Activated CD8-positive, alpha-beta memory T cell treated with anti-CD3 and anti-CD28 coated beads for 48 hours (primary cell): ENCODE measurements at places on chromosomes 16 and 17.

DNA sequence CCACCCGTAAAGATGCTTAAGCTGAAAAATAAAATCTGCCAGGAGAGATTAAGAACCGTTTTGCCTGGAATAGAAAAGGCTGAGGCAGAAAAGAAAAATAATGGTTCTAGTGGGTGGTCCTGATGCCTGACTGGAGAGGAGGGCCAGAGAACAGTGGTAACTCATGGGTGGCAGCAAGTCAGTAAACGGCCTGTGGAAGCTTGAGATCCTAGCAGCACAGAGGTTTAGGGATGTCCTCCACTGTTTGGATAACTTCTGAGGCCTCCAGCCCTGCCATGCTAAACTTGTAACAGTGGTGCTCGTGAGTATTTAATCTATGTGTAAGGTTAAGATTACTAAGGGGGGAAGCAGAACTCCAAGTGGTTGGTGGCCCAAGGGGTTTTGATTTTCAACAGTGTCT lies 21.2 kb upstream of the PHAF1 start:
- DNase-seq = no peak

GRCh38 chr17:75398279-75398678 lies 7.2 kb downstream of the GRB2 start:
- DNase-seq = no peak

DNA sequence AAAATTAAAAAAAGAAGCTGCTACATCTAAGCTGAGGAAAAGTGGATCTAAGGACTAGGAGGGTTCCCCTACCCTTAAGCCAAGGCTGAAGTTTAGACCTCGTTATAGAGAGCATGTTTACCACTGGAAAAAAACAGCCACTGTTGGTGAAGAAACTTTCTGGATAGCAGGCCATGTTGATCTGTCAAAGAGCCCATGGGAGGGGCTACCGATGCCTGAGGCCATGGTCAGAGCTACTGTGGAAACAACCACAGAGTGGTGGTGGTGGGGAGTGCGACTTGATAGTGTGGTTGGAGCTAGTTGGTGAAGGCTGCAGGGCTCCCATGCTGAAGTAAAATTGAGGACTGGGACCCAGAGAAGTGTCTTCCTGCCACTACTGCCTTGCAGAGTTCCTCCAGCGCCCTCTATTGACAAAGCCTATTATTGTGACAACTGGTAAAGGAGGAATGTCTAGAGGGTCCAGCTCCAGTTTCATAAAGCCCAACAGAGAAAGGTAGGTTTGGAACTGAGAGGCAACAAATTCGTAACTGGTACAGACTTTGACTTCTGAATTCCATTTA lies 12.7 kb upstream of the FAM20A start:
- DNase-seq = peak; percentile 19

- DNase-seq = no peak
Measured at GRCh38 chr16:57870753-57871454, 68.6 kb upstream of the KIFC3 start.

DNA sequence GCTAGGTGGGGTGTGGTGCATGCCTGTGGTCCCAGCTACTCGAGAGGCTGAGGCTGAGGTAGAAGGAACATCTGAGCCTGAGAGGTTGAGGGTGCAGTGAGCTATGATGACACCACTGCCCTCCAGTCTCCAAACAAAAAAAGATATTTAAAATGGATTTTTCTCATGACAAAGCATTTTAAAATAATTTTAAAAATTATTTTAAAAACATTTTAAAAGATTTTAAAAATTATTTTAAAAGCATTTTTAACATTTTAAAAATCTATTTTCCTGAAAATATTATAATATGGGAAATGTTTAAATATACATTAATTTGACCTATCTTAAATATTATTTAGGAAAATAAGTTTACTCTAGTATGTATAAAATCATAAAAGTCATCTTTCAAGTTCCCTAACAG lies 26.8 kb downstream of the MED13 start:
- no peak for DNase-seq

GRCh38 chr17:43405861-43406260 lies 7.1 kb downstream of the ARL4D start:
- DNase-seq = no peak

DNA sequence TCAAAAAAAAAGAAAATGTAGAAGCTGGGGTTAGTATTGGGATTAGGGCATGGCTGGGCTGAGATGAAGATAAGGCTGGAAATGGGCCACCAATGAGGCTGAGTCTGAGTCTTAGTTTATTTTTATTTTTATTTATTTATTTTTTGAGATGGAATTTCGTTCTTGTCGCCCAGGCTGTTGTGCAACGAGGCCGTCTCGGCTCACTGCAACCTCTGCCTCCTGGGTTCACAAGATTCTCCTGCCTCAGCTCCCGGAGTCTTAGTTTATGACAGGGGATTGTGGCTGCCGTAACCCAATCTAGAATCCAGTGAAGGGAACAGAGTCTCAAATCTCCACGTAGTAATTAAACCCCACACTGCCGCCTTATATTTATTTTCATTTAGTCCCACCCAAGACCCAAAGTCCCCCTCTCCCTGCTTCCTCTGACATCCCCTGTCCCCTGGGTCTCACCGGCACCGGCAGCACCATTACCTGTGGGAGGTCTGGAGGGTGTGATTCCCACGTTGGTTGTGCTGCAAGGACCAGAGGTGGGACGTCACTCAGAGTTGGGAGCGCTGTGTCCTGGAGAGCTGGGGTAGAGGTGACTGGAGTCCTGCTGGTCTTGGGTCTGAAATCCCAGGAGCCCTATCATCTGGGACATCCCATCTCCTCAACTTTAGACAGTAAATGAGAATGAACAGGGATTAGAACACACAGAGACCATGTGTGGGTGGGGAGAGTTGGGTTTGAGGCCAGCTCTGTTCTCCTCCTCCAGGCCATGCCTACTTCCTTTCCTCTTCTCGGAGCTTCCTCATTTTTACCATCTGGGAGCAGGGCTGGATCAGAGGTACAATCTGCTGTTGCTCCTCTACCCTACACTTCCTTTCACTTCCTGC lies at the start of gene CLEC10A:
CLEC10A (minus strand) TSS at position 671 of the 875 bp plus-strand sequence. CDS start 1,439 bp downstream, outside the sequence.
- no peak for DNase-seq

GRCh38 chr16:66441586-66442375 lies 14.7 kb downstream of the BEAN1 start:
- no peak for DNase-seq

- DNase-seq = no peak
Measured at GRCh38 chr17:28528327-28529012, 22.3 kb downstream of the FOXN1 start.

DNA sequence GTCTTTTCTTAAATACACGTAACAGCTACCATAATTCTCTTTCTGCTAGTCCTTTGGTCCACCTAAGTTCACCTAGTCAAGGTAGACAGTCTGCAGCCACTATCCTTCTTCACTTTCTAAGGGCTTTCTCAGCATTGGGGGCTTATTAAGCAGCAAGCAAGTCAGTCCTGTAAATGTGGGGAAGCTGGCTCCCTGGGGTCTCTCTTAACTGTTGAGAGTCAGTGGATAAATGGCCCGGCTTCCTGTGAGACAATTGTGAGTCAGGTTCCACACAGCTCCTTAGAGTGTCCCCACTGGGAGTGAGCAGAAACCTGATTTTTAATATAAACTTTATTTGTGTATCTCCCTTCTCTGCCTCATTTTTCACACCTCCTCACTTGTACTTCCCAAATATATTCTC lies 132.1 kb downstream of the CDH13 start:
- no peak for DNase-seq

GRCh38 chr16:66913081-66913480 lies 5.6 kb downstream of the CDH16 start:
- DNase-seq = no peak

DNA sequence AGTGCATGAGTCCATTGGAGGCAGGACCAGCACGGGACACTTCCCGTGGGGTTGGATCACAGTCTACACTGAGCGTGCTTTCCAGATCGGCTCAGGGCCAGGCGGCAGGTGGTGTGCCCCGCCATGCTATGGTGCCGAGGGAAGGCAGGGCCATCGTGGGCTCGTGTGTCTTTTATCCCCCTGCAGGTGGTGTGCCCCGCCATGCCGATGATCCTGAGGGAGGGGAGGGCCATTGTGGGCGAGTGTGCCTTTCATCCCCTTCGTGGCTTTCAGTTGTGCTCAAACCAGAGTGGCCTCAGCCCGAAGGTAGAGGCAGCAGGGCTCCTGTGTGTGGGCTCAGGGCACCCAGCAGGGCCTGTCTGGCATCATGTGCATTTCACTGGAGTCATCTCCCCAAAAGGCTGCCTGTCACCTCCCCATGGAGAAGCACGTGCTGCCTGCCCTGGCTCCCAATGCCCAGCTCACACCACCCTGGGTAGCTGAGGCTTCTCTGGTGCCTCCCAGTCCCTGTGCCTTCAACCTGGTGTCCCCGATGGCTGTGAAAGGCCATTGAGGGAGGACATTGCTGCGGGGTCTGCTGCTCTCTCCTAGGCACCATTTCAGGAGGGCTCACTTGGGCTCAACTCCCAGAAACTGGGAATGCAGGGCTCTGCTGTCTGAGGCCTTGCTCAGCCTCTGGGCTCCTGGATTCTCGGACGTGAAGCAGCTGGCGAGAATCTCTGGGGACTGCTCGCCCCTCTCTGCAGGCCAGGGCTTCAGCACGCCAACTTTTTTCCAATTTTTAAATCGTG lies 207.6 kb downstream of the NPIPB11 start:
- no peak for DNase-seq

GRCh38 chr17:78449983-78450595 lies 71.6 kb downstream of the PGS1 start:
- no peak for DNase-seq

GRCh38 chr17:17361867-17362539 lies 58.8 kb downstream of the NT5M start:
- no peak for DNase-seq

- peak; percentile 12 for DNase-seq
Measured at GRCh38 chr17:30323895-30324319, 9.9 kb downstream of the TMIGD1 start.

DNA sequence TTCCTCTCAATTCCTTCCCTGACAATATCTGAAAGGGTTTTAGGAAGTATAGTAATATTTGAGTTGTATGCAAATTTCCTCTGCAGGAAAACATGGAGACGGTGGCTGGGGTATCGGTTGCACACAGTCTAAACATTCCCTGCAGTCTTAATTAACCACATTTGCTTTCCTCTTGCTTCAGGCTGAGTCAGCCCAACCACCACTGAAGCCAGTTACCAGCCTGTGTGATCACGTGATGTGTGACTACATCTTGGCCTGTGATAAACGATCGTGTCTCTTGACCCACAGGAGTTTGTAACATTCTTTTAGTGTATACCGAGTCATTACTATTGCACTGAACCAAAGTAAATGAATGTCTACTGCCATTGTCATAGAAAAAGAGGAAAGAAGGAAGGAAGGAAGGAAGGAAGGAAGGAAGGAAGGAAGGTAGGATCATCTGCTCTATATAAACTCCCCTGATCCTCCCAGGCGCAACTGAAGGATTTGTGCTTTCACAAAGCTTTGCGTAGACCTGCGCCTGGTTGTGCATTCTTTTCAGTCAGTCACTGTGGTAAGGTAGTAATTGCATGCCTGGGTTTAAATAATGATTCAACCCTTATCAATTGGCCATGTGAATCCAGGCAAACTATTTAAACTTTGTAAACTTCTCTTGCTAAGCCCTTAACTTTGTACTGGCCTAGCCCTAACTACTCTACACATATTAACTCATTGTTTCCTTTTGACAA lies 280.6 kb upstream of the SALL1 start:
- no peak for DNase-seq

- DNase-seq = no peak
Measured at GRCh38 chr16:5790512-5790911, 692.9 kb upstream of the EEF2KMT start.

DNA sequence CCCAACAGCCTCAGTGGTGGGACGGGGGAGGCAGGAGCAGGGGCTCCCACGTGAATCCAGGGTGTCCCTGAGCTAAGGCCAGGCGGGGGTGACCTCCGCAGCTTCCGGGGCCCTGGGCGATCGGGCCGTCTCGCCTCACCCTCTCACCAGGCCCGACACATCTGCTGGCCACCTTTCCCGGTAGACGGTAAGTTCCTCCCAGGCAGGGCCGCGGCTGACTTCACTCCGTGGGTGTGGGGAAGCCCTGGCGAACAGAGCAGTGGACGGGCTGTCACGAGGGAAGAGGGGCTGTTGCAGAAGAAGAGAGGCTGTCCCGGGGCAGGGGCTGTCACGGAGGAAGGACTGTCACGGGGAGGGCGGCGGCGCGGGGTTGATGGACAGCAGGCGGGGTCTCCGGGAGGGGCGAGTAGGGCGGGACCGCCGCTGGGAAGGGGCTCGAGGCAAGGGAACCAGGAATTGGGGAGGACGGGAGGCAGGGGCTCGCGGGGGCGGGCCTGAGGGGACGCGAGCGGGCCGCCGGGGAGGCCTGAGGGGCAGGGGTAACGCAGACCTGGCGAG lies 498 bp downstream of the PKMYT1 start:
- DNase-seq = no peak

DNA sequence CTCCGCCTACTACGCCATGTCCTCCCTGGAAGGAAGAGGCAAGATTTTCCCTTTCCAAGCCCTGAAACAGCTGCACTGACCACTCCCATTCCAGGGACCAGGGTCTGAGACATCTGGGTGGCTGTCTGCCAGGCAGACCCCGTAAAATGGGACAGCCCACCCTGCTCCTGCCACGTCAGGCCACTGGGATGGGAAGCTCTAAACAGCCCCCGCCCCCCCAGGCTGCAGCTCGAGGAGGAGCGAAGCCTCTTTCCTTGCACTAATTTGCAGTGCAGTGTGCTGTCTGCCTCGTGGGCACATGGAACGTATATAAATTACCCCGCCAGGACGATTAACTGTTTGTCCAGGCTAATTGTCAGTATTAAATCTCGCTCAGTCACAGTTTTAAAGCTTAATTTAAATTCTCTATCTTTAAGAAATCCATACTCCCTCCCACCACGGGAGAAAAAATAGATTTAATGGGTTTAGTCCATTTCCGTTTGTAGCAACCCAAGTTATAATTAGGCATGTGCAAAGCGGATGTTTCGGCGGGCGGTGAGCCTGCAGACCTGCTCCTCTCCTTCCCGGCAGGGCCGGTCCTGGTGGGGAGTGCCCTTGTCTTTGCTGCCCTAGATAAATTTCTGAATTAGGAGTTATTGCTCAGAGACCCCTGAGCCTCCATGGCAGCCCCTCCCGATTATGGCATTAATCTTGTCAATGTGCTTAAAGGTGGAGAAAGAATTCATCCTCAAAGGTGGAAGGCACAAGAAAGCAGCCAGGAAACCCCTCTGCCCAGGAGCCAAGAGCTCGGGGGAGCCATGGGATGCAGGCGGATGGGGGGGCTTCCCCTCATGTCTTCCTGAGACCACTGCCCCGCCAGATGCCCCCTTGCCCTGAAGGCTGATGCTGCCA lies 268.0 kb upstream of the TNRC6C start:
- DNase-seq = no peak

- DNase-seq = no peak
Measured at GRCh38 chr17:2214929-2215615, 88.5 kb downstream of the SMG6 start.

GRCh38 chr16:23214796-23215195 lies 32.3 kb downstream of the SCNN1G start:
- no peak for DNase-seq

GRCh38 chr17:74840989-74841666 lies 18.6 kb downstream of the GRIN2C start:
- no peak for DNase-seq
